ENCODE measurements at places on chromosomes 3 and 15.

- DNase-seq = no peak
These were observed 86.3 kb downstream of the ANP32A start for GRCh38 chr15:68734352-68734751.

- DNase-seq = no peak
These were observed 41.0 kb downstream of the ITGB5 start for GRCh38 chr3:124846189-124846588.

DNA sequence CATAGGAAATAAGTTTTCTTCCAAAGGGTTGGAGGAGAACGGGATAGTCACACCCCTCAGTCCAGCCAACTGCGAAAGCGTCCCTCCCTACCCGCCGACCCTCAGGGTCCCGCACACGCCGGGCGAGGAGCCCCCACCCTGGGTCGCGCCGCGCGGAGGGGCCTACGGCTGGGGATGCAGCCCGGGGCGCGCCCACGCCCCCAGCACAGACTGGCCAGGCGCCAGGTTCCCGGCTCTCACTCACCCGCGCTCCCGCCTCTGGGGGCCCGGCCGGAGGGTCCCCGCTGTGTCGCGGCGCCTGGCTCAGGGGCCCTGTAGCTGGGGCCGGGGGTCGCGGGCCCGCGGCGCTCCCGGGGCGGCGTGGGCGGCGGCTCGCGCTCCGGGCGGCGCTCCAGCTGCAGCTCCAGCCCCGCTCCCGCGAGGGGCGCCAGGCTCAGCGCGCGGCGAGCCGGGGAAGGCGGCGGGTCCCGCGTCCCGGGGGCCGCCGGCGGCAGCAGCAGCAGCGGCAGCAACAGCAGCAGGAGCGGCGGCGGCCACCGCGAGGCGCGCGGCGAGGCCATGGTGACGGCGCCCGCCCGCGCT is 375 bp downstream of the HEG1 start:
- no peak for DNase-seq

DNA sequence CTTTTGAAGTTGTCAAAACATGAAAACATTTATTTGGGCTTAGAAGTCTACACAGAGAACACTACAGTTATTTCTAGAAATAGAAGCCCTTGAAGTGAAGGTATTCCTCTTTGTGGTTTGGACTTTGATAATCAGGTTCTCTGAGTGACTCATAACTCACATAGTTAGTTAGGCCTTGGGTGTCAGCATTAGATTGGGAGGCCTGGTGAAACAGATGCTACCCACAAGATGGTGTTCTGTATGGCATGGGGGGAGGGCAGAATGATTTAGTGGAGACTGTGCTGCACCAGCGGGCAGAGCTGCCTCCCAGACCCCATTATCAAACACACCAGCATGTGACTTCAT is 108.9 kb upstream of the ETV5 start:
- no peak for DNase-seq
